ENCODE measurements at places on chromosomes 16 and 17.

GRCh38 chr17:39745335-39746144 is 7.8 kb downstream of the GRB7 start:
- no peak for DNase-seq

GRCh38 chr17:54770836-54771235 is 129.8 kb upstream of the TOM1L1 start:
- no peak for DNase-seq

DNA sequence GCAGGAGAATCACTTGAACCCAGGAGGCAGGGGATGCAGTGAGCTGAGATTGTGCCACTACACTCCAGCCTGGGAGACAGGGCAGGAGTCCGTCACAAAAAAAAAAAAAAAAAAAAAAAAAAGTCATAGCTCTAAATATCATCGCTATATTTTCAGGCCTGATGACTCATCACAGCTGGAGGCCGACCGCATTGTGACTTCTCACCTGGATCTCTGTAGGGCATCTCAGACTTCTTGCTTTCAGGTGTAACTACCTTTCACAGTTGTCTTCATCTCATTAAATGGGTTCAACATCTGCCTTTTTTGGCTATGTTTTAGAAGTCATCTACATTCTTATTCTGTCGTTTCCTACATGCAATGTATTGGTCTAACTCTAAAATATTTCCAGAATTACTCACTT is 353.1 kb upstream of the MON1B start:
- DNase-seq: no peak

DNA sequence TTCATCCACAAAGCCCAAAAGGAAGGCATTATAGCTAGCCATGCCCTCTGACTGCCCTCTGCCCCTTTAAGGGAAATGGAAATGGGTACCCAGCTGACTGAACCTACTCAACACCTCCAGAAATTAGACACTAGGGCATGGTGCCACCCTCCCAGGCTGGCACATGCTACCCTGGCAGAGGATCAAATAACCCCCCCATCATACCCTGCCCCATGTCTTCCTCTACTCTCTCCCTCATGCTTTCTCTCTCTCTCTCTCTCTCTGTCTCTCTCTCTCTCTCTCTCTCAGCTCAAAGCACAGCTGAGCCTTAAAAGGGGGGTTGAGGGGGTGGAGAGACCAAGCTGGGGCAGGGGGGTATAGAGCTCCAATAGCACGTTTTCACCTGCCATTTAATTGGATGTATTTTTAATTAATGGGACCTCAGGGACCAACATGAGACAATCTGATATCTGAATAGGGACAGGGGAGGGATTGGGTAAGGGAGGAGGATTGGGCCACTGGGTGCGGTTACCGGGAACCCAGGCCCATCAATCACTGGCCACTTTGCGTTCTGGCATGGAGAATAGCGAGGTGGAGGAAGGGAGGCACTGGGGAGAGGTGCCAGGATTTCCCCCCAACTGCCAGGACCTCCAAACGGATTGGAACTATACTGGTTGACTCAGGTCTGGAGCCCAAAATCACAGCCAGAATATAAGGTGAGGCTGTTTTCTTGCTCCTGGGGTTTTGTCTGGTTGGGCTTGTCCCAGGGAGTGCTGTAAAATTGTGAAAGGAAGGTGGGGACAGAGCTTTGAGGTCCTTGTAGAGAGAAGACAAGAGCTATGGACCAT is 57.8 kb downstream of the NEUROD2 start:
- no peak for DNase-seq

- peak; percentile 9 for DNase-seq
Observed at GRCh38 chr16:10805334-10805733, 13.3 kb downstream of the TVP23A start.

DNA sequence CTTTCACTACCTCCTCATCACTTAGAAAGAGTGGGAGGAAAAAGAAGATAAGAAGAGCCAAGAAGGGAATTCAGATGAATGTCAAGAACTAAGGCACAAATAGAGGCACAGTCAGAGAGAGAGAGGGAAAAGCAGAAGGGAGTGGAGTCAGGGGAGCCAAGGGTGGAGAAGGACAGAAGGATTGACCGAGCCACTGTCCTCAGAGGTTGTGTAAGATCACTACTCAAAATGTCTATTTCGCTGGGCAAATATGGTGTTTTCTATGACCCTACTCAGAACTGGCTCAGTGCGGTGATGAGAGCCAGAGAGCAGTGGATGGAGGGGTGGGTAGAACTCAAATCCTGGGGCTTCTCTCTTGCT is 139.2 kb upstream of the HS3ST2 start:
- no peak for DNase-seq

DNA sequence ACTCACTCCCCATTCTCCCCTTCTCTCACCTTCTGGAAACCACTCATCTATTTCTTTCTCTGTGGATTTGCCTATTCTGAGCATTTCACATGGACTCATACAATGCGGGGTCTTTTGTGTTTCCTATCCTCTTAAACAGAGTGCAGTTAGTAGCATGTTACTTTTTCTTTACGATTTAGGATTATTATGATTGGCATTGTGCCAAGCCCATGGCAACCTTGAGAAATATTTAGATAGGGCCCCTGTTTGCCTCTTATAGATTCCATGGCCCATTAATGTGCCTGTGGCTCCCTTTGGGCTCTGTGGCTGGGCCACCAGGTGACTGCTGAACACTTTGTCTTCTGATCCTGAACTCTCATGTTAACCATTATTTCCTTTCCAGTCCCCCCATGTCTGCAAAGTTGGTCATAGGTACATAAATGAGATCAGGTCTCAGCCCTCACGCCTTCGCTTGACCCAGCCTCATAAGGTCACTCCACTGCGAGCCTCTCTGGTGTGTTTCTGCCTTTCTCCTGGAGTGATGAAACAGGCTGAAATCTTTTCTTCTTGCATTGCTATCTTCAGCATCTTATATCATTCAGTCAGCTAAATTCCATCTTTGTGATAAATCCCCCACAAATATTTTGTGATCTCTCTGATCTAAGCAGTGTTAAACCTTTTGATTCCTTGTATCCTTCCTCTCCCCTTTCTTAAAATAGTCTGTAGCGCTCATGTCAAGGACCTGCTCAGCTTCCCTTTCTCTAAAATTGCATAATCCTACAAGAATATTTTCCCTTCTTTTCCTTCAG is 44.0 kb downstream of the MYH3 start:
- DNase-seq: peak; percentile 3

- no peak for DNase-seq
Observed at GRCh38 chr16:26599785-26600104, 467.0 kb upstream of the C16orf82 start.

Measured in ELR (cell line).